ENCODE measurements at places on chromosomes 3 and 15. TPM values are rescaled to one million over a fixed set of nuclear protein-coding genes. Genes with fewer than 3 reads are reported as not detected.

The SPSB4 gene
- total RNA-seq, result not detected

The PRR20G gene
- not detected for total RNA-seq

The ARNT2 gene
- total RNA-seq, result not detected

The ACAP2 gene
- total RNA-seq, result 68.3 TPM

The SLC22A13 gene
- total RNA-seq, result 0.57 TPM

The CPNE9 gene
- total RNA-seq, result 1.1 TPM

The CSTA gene
- total RNA-seq, result not detected

- DNase-seq, result peak; percentile 33
These were observed 29.3 kb upstream of the SH3BP5 start for GRCh38 chr3:15361494-15362214.

GRCh38 chr3:120741320-120741719 lies 996 bp downstream of the RABL3 start:
- no peak for DNase-seq

GRCh38 chr3:189490749-189491148 lies 140.4 kb upstream of the TP63 start:
- no peak for DNase-seq

GRCh38 chr3:43025423-43025822 lies 46.3 kb downstream of the GASK1A start:
- no peak for DNase-seq

DNA sequence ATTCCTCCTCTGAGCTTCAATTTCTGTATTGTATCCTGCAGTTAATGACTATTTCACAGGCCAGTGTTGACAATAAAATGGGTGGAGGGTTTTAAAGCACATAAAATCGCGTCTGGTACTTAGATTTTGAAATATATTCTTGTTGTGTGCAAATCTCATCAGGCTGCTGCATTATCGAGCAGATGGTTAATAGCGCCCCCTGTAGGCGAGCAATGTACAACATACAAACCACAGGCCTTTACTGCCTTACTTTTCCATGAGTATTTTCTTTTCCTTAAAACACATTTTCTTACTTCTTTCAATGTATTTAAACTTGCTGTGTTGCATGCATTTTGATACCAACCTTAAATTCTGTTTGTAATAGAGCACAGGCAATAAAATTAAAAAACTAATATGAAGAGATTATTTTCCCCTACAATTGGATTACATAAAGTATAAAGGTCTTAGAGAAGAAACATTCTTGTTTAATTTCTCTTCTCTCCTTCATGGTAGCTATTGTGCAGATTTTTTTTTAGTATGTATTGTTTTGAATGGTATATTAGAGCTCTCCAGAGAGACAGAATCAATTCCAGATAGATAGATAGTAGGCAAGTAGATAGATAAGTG lies 608.4 kb downstream of the CADM2 start:
- no peak for DNase-seq

DNA sequence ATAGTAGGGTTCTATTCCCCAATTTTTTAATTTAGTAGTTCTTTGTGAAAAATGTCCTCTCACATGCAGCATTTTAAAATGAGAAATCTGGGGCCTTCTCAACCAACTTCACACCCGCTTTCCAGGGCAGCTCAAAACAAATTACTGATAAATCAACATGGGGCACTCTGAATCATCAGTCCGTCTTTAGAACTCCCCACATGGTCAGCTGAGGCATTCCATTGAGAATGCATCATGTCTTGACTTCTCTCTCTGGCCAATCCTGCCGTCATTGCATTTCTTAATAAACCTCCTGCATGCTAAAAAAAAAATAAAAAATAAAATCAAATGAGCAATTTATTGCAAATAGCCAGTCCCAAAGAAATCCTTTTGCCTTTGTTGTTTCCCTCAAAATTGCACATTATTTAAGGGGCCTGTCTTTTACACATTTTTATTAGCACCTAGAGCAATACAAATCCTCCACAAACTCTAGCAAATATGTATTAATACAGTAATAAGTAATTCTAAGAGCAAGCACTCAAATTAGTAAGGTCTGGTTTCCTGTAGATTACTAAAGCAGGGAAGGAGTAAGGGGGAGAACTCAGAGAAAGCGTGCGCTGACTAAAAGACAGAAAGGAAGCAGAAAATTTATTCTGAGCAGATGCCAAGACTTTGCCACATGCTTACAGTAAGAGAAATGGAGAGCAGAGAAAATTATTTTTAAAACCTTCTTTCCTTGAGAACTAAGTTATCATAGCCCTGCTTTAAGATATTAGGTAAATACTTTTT lies 175.7 kb downstream of the TNIK start:
- no peak for DNase-seq

GRCh38 chr15:38883987-38884386 lies 319.4 kb upstream of the RASGRP1 start:
- no peak for DNase-seq

DNA sequence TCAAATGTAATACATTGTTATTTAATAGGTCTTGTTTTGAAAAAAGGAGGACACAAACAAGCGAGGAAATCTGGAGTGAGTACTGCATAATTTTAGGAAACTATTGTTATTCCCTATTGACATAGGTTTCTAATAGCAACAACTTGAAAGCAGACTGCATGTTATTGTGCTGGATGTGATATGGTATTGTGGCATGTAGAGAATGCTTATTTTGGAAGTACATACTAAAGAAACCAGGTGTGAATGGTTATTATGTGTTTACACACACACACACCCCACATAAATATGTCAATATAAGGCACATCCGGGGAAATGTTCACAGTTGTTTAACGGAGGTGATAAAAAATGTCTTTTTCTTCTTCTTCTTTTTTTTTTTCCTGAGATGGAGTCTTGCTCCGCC lies 5.9 kb upstream of the MORF4L1 start:
- no peak for DNase-seq

GRCh38 chr3:128378631-128379347 lies 87.9 kb downstream of the DNAJB8 start:
- DNase-seq, result no peak

- DNase-seq, result no peak
These were observed 187.4 kb downstream of the GOLGA6L6 start for GRCh38 chr15:20353966-20354883.

DNA sequence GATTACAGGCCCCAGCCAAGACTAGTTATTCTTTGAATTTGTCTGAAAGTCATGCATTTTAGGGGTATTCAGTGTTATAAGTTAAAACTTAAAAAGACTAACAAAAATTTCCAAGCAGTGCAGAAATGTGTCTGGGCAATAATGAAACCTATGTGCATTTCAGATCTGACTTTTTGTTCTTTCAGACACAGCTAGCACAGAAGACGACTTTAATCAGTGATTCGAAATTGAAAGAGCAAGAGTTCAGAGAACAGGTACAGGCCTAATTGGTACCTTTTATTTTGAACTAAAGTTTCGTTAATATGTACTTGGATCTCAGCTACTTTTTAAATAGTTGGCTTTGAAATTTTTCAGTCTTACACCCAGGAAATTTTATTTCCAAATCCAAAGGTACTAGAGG lies 163.1 kb upstream of the LRRFIP2 start:
- no peak for DNase-seq

GRCh38 chr15:61661791-61662190 lies 398.5 kb downstream of the VPS13C start:
- DNase-seq, result no peak

- no peak for DNase-seq
These were observed 23.0 kb downstream of the CMTM7 start for GRCh38 chr3:32414522-32415202.

- DNase-seq, result no peak
These were observed 27.4 kb downstream of the KCNMB3 start for GRCh38 chr3:179223548-179223947.

DNA sequence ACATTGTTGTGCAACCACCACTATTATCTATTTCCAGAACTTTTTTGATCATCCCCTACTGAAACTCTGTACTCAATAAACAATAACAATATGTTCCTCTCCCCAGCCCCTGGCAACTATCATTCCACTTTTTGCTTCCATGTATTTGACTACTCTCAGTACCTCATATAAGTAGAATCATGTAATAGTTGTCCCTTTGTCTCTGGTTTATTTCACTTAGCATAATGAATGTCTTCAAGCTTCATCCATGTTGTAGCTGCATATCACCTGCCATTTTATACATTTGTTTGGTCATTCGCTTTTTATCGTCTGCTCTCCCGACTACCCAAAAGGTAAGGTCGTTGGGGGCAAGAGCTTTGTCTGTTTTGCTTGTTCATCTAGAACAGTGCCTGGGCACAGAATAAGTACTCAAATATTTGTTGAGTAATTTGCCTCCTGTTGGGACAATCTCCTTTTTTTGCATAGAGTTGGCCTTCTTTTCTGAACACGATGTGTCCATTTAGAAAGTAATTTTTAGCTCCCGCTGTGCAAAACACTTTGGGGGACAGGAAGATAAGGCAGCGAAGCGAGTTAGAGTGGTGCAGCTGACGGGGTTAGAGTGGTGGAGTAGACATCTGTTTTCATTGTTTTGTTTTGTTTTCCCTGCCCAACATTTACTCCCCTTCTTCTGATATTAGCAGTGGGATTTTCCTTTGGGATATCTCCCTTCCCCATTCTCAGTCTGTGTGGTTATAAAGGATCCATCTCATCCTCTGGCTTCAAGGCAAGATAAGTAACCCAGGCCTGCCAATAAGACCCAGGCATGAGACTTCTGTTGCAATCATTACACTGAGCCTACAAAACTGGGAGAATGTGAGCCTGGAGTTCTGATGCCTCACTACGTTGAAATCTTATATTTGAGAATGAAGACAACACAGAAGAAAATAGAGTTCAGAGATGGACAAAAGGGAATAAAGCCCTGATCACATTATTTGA lies 83.4 kb upstream of the RNU6-1 start:
- no peak for DNase-seq

DNA sequence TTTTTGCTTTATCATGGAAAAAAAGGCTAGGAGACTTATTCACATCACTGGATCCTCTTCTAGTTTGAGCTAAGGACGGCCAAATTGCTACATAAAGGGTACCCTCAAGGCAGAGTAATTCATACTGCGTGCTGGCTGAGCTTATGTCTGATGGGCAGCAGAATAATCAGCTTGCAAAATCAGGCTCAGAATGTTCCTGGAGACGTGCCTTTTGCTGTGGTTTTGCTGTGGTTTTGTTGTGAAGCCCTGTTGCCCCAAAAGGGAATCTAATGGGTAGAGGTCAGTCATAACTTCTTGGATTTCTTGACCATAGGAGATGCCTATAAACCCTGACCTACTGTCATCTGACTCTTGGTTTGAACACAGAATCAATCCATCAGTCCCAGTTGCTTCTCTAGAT lies 189.9 kb downstream of the SOX2 start:
- DNase-seq, result no peak

Data from activated naive CD8-positive, alpha-beta T cell treated with anti-CD3 and anti-CD28 coated beads, Interleukin-2, amount 10 ng/mL, durations not matched to agents 7 days and 5 days (primary cell).